ENCODE measurements at places on chromosomes 11 and 22. TPM values are rescaled to one million over a fixed set of nuclear protein-coding genes. Genes with fewer than 3 reads are reported as not detected.
A peak's percentile ranks its signal among the peaks of the same experiment; 100 is the strongest.

DNA sequence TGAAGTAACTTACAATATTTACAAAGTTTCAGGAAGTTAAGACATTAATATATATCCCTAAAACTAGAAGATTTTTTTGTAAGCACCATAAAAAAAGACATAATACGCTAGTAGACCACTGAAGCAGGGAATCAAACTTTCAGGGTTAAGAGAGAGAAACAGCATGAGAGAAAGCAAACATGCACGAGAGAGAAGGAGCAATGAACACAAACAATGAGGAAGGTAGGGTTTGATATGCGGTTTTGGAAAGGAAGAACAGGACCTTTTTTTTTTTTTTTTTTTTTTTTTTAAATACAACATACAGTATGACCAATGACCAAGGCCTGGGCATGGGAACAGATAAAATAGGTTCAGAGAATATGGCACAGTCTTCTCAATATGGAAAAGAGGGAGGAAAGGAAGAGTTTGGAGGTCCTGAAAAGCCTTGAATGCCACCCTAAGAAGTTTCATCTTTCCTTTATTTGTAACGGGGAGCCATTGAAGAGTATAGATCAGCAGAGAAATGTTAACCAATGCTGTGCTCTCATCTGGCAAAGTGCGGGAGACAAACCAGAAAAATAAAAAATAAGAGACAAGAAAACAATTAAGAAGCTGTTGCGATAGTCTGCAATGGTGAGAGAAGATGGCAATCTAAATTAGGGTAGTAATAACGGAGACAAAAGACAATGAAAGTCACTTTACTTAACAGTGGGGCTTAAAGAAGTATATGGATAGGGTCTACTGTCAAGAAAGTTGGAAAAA is 101.0 kb downstream of the USP35 start:
- no peaks in the 10 kb centered on the region for H3K36me3 ChIP-seq
- H3K27me3 ChIP-seq, result no peaks in the 10 kb centered on the region
- DNase-seq, result no peak

POLA2 gene
- total RNA-seq, result 2.9 TPM

- H3K4me1 ChIP-seq, result no peaks in the 10 kb centered on the region
- no peaks in the 10 kb centered on the region for H3K27me3 ChIP-seq
- H3K36me3 ChIP-seq, result no peaks in the 10 kb centered on the region
- H3K27ac ChIP-seq, result no peak overlapping the region
Measured at GRCh38 chr22:20783844-20784723, 10.2 kb downstream of the SERPIND1 start.

DNA sequence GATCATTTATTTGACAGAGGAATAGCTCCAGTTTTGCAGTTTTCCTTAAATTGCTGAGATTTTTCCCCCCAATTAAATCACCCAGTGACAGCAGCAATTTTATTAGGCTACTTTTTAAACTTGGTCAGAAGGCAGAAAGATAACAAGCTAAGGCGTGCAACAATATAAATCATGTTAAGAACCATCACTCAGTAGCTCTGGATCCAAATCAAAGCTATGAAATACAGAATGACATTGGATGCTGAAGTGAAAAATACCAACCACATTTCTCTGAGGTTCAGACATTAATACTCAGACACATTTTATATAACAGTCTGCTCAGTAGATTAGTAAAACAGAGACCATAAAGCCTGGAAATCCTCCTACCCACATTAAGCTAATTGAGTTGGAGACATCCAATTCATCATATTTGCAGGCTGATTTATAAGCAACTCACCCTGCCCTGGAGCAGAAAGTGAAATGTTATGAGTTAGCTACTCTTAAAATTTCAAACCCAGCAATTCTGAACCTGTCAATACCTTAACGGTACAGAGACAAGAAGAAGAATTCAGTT is 1108.4 kb downstream of the DLG2 start:
- H3K27me3 ChIP-seq, result no peaks in the 10 kb centered on the region
- no peak for DNase-seq
- no peaks in the 10 kb centered on the region for H3K4me1 ChIP-seq
- H3K36me3 ChIP-seq, result no peaks in the 10 kb centered on the region
- H3K4me3 ChIP-seq, result no peak overlapping the region

GRCh38 chr22:46980392-46980791 is 217.9 kb downstream of the TBC1D22A start:
- no peaks in the 10 kb centered on the region for H3K4me1 ChIP-seq
- DNase-seq, result no peak
- H3K27me3 ChIP-seq, result no peaks in the 10 kb centered on the region
- no peak overlapping the region for H3K4me3 ChIP-seq

DNA sequence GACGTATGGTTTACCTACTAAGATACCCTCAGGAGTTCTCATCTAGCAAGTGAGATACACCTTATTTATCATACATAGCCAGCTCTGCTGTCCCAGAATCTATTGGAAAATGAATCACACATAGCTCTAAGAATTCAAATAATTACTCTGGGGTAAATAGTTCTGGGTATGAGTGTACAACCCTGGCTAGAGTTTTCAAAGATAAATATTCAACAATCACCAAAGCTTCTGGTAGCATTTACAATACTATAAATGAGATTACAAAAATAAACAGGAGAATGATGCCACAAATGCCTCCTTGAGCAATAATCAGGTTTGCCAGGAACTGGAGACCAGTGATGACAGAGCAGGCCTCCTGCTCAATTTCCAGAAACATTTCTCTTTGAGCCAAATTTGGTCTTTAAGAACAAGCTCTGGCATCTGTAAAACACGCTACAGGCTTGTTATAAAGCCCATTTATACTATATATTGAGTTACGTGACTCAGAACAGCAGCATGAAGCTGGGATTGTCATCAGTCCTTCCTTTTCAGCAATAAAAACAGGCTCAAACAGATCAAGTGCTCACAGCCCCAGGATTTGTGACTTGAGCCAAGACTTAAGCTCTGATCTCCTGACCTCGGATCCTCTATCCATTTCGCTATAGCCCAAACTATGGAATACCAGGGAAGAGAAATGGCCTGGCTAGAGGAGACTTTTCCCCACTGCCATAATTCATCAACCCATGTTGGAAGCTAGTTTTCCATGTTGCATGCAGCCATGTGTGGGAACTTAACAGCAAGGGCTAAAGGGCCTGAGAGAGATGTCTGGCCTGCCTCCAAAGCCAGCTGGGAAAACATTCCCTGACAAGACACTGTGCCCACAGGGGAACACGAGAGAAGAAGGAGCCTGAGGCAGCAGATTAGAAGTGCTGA is 19.7 kb downstream of the RAB30 start:
- H3K27ac ChIP-seq, result peak overlapping the region; percentile 87
- no peaks in the 10 kb centered on the region for H3K27me3 ChIP-seq
- H3K36me3 ChIP-seq, result no peaks in the 10 kb centered on the region
- H3K4me3 ChIP-seq, result no peak overlapping the region
- H3K4me1 ChIP-seq, result peaks cover 71% of the 10 kb centered on the region
- DNase-seq, result peak; percentile 64

- H3K27me3 ChIP-seq, result no peaks in the 10 kb centered on the region
- H3K4me1 ChIP-seq, result no peaks in the 10 kb centered on the region
- H3K27ac ChIP-seq, result no peak overlapping the region
- H3K36me3 ChIP-seq, result no peaks in the 10 kb centered on the region
- no peak for DNase-seq
Measured at GRCh38 chr11:128315933-128316332, 271.4 kb downstream of the ETS1 start.

AP5B1 gene
- total RNA-seq, result 31.0 TPM
